ENCODE measurements at places on chromosomes 1 and 21.

DNA sequence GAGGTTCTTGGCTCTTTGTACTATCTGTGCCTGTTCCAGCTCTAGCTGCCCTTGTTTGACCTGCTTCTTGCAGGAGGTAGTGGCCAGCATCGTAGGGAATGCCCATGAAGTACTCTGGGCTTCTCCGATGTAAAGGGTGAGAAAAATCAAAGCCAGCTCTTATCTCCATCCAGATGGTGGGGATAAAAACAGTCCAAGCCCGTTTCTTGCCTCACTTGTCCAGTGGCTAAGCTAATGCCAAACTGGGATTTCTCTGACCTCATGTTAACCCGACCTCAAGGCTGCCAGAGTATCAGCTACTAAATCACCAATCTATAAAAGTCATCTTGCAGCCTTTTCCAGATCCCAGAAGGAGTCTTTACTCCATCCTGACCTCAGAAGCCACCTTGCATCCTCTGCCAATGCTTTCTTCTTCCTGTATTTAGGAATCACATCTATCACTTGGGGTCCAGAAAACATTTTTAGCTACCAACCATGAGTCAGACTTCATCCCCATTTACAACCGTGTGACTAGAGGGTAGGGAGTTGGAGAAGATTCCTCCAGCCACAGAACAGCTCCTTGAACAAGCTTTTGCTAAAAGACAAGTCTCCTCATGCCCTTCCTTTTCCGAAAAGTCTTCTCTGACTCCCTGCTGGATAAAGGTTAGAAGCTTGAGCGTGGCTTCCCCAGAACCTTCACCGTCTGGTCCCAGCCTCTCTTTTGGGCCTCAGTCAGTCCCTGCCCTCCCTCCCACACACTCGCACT is 35.9 kb downstream of the KCNC4 start:
- DNase-seq, result no peak

DNA sequence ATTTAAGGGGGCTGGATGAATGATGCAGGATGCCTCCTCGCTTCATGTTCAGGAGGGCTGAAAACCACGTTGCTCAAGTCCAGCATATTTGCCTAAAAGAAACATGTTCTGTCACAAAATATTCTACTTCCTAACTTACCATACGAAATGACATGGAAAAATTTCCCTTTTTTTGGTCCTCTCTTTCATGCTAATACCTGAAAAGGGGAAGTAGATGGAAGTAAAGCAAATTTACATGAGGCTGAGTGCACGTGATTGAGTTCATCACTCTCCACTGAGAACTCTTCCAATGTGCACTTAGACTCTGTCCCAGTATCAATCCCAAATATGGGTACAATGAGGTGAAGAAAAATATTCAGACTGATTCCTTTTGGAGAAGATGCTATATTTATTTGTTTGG is 23.0 kb downstream of the XCL2 start:
- no peak for DNase-seq

DNA sequence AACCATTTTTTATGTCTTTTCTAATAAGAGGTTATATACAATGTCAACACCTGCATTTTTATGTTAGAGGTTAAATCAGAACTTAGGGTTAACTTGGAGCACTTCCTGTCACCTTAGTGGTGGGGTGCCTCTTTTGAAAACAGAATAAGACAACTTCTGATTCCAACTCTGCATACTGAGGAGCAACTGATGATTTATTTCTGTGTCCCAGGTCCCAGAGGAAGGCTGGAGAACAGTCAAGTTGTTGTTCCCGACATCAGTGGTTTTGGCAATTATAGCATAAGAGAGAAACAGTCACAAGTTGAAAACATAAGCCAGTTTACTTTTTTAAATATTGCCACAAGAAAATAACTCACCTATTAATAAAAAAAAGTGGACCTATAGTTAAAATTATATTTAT is 871.0 kb upstream of the ADAMTS5 start:
- DNase-seq, result no peak

DNA sequence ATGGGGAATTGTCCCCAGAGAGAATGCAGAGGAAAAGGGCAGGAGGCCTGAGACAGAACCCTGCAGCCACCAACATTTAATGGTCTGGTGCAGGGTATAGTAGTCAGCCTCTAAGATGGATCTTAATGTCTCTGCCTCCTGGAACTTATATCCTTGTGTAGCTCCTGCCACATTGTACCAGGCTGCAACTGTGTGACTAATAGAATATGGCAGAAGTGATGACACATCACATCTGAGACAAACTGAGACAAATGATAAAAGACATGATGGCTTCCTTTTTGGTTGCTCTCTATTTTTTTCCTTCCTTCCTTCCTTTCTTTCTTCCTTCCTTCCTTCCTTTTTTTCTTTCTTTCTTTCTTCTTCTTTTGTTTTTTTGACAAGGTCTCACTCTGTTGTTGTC is 37.1 kb upstream of the CYP4B1 start:
- DNase-seq, result no peak

DNA sequence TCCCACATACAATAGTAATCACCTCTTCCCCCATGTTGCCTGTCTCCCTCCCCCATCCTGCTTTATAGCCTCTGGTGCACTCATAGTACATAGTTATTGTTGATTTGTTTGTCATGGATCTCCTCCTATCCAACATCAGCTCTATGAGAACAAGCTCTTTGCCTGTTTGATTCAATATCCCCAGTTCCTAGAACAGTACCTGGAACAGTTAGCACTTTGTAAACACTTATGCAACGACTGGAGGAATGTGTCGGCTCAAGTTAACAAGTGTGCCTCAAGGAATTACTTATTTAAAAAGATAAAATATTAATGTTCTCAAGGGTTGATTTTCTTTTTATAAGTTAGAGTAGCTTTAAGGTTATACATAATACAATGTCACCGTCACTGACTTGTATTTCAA is 271.6 kb upstream of the KAZN start:
- DNase-seq, result no peak
